HFFc6 (cell line): ENCODE measurements at places on chromosomes 11 and 22. TPM values are rescaled to one million over a fixed set of nuclear protein-coding genes. Genes with fewer than 3 reads are reported as not detected.

Gene ADAMTS8
- not detected in 3 replicates for total RNA-seq

Gene MICAL2
- total RNA-seq: 226 to 245 TPM (median 233 TPM) in 3 replicates

Gene TXN2
- 93.7 to 114 TPM (median 96.2 TPM) in 3 replicates for total RNA-seq

Gene OR2AT4
- not detected in 3 replicates for total RNA-seq

Gene SLC22A12
- total RNA-seq: not detected in 3 replicates

Gene UBQLN3
- not detected in 3 replicates for total RNA-seq

Gene GGTLC2
- not detected in 3 replicates for total RNA-seq

Gene NELL1
- total RNA-seq: not detected in 2 replicates

Gene FXYD2
- 0.40 TPM in 1 of 2 replicates, not detected in the other for total RNA-seq

Gene FBLN1
- total RNA-seq: 189 to 347 TPM (median 227 TPM) in 3 replicates

Gene NEFH
- total RNA-seq: not detected in 3 replicates

Gene EFEMP2
- 334 to 351 TPM (median 339 TPM) in 3 replicates for total RNA-seq

Gene BTBD18
- total RNA-seq: not detected in 3 replicates

Gene TPH1
- not detected in 3 replicates for total RNA-seq

Gene DYNC2H1
- total RNA-seq: 12.1 and 12.2 TPM in 2 replicates

Gene C11orf87
- total RNA-seq: 0.09 to 0.40 TPM in 2 of 3 replicates, not detected in the other

Gene RPS25
- 866 to 892 TPM (median 876 TPM) in 3 replicates for total RNA-seq

Gene WT1
- not detected in 3 replicates for total RNA-seq

Gene SLC25A22
- 44.0 to 48.7 TPM (median 44.2 TPM) in 3 replicates for total RNA-seq

Gene ZNF70
- total RNA-seq: 6.0 and 6.6 TPM in 2 replicates

Gene MRGPRE
- total RNA-seq: not detected in 3 replicates

Gene ZC3H12C
- total RNA-seq: 2.4 to 5.4 TPM (median 2.5 TPM) in 3 replicates

Gene SYT7
- 0.21 TPM in 1 of 3 replicates, not detected in the others for total RNA-seq

Gene CCDC15
- total RNA-seq: 1.3 to 2.5 TPM (median 2.4 TPM) in 3 replicates

Gene SFI1
- 7.7 to 12.1 TPM (median 11.3 TPM) in 3 replicates for total RNA-seq

Gene PACSIN3
- total RNA-seq: 11.9 to 25.7 TPM (median 14.4 TPM) in 3 replicates

Gene KIRREL3
- total RNA-seq: 25.7 to 37.6 TPM (median 29.9 TPM) in 3 replicates

Gene HEPHL1
- not detected in 3 replicates for total RNA-seq

Gene C11orf71
- 2.9 to 3.6 TPM (median 3.2 TPM) in 3 replicates for total RNA-seq

Gene CCDC85B
- 81.0 to 112 TPM (median 85.6 TPM) in 3 replicates for total RNA-seq

Gene CD248
- 552 and 691 TPM in 2 replicates for total RNA-seq

Gene OR4A16
- total RNA-seq: not detected in 3 replicates

Gene IL17RA
- 10.5 and 13.3 TPM in 2 replicates for total RNA-seq

Gene UCP2
- 6.4 to 9.3 TPM (median 8.8 TPM) in 3 replicates for total RNA-seq

Gene API5
- 97.7 to 101 TPM (median 101 TPM) in 3 replicates for total RNA-seq

Gene RIMBP3B
- total RNA-seq: 0.27 to 0.36 TPM (median 0.34 TPM) in 3 replicates

Gene LRRC74B
- not detected in 3 replicates for total RNA-seq

Gene TUB
- total RNA-seq: 1.6 to 10.1 TPM (median 7.5 TPM) in 3 replicates

Gene C11orf97
- total RNA-seq: not detected in 3 replicates

Gene CRYBB2
- total RNA-seq: 0.34 to 0.50 TPM in 2 of 3 replicates, not detected in the other

Gene SLC35F2
- total RNA-seq: 6.5 to 9.3 TPM (median 7.0 TPM) in 3 replicates

Gene CST6
- total RNA-seq: 1.1 to 1.3 TPM in 2 of 3 replicates, not detected in the other
